Stimulated activated CD4-positive, alpha-beta T cell treated with anti-CD3 and anti-CD28 coated beads, Interleukin-1b, Interleukin-23, amount 100 ng/mL, for 4 hours (primary cell): ENCODE measurements at places on chromosomes 5 and 9.

DNA sequence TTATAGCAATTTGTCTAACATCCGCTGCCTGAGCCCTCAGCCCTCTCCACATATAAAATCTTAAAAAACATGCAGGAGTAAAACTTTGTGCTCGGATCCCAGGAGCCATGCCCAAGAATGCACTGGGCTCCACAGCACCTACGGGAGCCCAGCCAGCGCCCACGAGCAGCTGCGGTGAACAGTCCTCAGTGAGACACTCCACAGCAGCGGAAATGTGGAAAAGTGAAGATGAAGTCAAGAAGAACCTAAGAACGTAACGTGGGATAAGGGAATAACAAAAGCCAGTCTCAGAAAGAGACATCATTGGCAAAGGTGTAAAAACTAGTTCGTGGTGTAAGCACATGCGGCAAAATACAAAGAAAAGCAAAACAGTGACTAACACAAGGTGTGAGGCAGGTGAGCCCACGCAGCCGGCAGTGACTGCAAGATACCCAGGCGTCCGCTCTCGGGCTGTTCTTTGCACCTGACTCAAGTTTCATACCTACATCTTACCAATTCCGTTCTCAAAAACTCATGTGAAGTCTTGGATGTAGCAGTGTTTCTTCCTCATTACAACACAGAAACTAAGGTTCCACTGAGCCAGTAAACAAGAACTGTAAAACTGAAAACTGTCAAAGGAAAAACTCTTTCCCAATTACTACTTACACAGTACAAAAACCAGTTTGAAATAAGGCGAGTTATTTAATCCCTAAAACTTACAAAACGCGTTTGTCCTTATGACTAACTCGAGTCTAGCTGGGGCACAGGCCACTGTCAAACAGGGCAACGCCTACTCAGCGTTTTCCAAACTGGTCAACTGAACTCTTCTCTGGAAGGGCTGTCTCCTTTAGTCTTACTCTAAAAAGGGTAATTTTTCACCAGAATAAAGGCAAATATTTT, 1.7 kb downstream of the CAMSAP1 start:
- DNase-seq, result peak; percentile 60

DNA sequence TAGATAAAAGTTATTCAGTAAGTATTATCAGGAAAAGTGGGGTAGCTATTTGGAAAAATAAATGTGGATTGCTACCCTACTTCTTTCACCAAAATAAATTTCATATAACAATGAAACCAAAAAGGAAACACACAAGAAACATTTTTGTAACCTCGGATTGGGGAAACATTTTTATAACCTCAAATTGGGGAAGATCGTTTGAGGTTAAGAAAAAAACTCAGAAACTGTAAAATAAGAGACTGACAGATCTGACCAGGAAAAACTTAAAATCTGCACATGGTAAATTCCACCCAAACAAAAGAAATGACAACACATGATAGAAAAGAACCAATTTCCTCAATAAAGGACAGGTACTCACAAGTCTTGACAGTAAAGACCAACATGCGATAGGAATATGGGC, 13.5 kb downstream of the EFCAB9 start:
- DNase-seq, result no peak

- peak; percentile 44 for DNase-seq
Measured at GRCh38 chr9:113581865-113582697, 118.6 kb downstream of the RGS3 start.

DNA sequence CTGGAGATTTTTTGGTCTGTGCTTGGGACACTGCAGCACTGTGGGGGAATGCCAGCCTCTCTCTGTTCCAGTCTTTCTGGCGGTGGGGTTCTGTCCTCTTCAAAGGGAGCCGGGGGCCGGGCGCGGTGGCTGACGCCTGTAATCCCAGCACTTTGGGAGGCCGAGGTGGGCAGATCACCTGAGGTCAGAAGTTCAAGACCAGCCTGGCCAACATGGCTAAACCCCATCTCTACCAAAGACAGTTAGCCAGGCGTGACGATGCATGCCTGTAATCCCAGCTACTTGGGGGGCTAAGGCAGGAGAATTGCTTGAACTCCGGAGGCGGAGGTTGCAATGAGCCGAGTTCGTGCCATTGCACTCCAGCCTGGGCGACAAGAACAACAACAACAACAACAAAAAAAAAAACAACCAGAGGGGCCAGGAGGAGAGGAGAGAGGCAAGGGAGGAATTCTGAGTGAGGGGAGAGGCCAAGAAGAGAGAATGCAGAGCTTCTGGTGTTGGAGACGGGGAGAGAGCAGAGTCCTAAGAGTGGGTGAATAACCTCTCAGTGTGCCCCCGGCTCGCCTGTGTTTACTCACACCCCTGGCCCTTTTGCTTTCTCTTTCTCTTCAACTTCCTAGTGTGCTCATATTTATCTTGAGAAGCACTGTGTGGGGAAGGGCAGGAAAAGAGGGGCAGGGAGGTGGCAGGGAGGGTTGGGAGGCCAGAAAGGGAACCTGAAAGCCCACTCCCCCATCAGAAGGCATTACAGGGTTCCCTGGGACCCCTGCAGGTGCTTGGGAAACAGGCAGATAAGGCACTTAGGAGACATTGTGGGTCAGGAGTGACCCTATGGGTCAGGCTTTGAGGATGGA, 3.2 kb upstream of the SET start:
- peak; percentile 38 for DNase-seq

DNA sequence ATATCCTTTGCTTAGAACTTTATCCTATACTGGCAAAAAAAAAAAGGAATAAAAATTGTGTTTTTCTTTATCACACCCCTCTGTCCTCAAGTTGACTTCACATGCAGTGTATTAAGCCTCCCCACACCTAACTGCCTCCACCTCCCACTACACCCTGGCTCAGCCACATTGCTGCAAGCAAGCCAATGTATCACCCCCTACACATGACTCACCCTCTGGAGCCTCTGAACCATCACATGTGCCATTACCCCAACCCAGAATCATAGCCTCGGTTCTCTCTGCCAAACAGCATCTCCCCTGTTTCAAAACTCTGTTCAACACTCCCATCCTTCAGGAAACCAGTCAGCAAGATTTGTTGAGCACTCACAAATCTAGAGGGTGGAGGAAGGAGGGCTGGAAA, 209.0 kb downstream of the CWC27 start:
- no peak for DNase-seq

GRCh38 chr9:71769175-71770161, 1.2 kb upstream of the CEMIP2 start:
- peak; percentile 44 for DNase-seq

DNA sequence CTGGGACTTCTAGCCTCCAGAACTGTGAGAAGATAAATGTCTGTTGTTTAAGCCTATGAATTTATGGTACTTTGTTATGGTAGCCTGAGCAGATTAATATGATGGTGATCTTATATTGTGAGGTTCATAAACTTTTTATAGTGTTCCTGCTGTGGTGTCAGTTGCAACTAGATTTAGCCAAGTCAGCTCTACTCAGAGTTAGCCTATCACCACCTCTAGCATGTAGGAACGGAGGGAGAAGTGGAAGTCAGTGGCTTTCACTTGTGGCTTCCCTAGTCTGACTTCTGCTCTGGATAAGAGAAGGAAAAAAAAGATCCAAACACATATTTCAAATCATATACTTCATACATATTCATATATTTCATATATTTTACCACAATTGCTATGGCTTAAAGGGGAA, 6.6 kb downstream of the POC5 start:
- no peak for DNase-seq

- no peak for DNase-seq
Measured at GRCh38 chr9:32722704-32723103, 60.6 kb upstream of the TMEM215 start.

DNA sequence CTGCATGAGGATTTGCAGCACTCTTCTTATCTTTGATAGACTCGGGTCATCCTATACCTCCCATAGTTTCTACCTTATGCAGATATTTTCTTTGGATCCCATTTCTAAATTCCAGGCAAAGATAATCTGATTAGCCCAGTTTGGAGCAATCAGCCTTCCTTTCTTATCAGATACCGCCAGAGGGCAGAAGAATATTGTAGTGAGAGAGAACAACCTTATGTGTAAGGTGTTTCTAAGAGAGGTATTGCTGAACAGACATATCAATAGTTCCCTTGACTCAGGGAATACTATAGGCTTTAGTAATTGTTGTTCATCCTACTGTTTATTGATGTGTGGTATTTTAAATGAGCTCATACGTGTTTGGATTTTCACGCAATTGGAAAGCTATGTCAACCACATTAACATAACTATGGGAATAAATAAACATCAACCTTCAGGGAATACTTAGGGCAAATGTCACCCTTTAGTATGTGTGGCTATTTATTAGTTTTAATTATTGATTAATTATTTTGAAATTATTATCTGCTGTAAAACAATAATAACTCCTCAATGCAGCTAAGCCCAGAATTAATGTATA, 1435.2 kb upstream of the CDH9 start:
- no peak for DNase-seq

DNA sequence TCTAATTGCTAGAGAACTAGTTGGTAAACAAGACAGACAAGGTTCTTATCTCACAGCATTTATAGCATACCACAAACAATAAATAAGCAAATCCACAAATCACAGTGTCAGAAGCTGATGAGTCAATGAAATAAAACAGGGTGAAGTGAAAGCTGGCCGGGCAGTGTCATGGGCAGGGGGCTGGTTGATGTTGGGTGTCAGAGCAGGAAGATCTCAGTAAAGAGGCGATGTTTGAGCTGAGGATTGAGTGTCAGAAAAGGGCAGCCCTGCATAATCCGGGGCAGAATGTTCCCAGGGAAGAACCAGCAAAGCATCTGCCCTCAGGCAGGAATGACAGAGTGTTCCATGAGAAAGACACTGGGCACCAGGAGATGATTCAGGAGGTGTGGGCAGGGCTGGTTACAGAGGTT, 183.4 kb downstream of the GOLPH3 start:
- no peak for DNase-seq

GRCh38 chr5:153504726-153505125, 14.3 kb downstream of the GRIA1 start:
- DNase-seq, result no peak

GRCh38 chr9:78777747-78778146, 480.8 kb downstream of the PSAT1 start:
- no peak for DNase-seq

DNA sequence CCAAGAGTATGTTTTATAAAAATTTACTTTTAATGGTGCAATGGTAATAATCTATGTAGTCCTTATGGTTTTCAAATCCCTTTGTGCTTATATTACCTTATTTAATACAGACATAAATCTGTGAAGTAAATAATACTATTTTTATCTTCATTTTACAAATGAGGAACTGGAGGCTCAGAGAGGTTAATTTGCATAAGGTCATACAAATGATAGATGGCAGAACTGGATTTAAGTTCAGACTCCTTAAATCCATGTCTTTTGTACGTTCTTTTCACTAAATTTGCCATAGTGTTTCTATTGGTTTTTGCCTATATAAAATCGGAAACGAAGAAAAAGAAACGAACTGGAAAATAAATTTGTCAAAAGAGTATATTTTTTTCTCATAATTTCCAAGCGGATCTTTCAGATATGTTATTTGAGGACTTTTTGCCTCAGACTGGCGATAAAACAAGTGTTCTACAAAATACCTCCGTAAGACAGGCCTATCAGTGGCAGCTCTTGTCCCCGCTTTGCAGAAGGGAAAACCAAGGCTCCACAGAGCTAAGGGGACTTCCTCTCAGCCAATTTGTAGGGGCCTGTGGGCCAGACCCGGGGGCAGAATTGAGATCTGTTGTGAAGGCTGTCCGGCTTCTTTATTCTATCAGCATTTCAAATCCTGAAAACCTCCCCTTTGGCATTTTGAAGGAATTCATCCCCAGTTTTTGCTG, 1.1 kb upstream of the TNFAIP8 start:
- DNase-seq, result no peak

DNA sequence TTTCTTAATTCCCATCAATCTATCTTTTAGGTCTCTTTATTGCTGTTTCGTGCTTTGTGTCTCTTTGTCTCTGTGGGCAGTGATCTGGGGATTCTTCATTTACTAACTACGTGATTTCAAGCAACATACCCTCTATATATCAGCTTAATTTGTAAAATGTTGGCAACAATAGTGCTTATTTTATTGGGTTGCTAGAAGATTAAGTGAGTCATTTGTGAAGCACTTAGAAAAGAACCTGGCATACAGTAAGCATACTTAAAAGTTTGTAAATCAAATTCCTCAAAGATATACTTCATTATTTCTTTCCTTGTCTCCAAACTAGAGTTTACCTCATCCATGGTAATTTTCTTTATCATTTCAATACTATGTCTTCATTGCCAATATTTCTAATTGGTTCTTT, 669.7 kb downstream of the MAT2B start:
- no peak for DNase-seq

- no peak for DNase-seq
Measured at GRCh38 chr9:35705836-35706430, 16.2 kb upstream of the TPM2 start.

DNA sequence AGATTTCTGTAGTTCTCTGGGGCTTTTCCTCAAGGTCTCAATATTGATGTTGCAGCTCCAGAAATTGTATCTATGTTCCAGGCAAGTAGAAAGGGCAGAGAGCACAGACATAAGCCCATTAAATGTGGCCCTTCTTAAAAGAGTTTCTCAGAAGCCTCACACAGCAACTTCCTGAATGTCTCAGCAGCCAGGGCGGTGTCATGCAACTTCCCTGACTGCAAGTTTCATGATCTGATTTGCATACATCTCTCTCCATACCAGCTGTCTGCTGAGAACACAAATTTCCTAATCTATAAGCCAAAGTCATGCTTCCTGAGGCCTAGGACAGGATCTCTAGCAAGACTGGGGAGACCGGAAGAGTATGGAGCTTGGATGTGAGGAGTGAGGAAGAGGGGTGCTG, 13.0 kb downstream of the RGS7BP start:
- no peak for DNase-seq

- DNase-seq, result no peak
Measured at GRCh38 chr9:7342229-7342628, 457.3 kb downstream of the DMAC1 start.

GRCh38 chr9:122860319-122861142, 32.1 kb upstream of the PDCL start:
- no peak for DNase-seq
